ENCODE measurements at places on chromosomes 16 and 17. TPM values are rescaled to one million over a fixed set of nuclear protein-coding genes. Genes with fewer than 3 reads are reported as not detected.

Gene CSH2
- total RNA-seq, result not detected

Gene PIK3R5
- not detected for total RNA-seq

Gene OR4D1
- total RNA-seq, result not detected

Gene KRTAP16-1
- total RNA-seq, result not detected

Gene FOXO3B
- 6.0 TPM for total RNA-seq

Gene KRT14
- not detected for total RNA-seq

- no peak for DNase-seq
Observed at GRCh38 chr17:11625878-11626277, 27.6 kb downstream of the DNAH9 start.

DNA sequence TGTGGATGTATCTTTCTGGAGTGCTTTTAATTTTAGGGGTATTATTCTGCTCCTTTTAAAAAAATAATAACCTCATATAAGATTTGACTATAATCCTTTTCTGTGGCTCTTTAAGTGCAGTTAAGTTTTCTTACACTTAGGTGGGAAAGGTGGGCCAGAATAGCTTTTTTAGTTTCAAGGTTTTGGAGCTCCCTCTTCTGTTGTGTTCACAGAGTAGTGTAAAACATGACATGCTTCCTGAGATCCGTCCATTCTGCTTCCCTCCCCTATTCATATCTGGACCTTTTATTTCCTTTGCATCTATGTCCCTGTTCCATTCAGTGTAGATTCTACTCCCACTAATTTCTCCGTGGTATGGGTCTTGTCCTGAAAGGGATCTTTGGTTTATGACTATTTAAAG lies 12.8 kb downstream of the LRRC36 start:
- DNase-seq, result peak; percentile 15

DNA sequence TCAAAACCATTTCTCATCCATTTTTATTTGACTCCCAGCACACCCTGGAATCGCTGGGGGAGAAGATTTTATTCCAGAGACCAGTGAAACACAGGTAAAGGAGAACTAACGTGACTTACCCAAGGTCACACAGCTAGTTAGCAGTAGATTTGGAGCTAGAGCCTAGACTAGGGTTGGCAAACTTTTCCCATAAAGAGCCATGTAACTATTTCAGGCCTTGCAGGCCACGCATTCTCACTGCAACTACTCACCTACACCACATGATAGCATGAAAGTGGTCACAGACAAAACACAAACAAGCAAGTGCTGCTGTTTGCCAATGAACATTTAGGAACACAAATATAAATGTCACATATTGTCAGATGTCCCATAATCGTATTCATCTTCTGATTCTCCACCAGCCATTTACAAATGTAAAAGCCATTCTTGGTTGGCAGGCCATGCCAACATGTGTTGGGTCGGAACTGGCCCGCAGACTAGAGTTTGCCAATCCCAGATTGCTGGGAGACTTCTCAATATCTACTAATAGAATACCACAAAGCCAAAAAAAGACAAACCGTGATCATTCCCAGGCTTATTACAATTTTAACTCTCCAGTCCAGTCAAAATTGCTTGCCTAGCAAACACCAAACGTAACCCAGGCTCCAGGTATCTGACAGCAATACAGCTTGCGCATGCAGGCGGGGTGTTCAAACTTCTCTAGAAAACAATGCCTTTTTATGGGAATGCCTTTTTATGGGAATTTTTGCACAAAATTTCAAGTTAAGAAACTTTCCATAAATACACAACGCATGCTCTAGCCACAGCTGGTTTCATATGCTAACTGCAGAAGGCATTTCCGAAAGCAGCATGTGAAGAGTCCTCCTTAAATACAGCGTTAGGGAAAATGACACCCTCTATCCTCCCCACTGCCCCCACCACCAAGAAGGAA lies 20.9 kb downstream of the ZFHX3 start:
- DNase-seq, result peak; percentile 78

DNA sequence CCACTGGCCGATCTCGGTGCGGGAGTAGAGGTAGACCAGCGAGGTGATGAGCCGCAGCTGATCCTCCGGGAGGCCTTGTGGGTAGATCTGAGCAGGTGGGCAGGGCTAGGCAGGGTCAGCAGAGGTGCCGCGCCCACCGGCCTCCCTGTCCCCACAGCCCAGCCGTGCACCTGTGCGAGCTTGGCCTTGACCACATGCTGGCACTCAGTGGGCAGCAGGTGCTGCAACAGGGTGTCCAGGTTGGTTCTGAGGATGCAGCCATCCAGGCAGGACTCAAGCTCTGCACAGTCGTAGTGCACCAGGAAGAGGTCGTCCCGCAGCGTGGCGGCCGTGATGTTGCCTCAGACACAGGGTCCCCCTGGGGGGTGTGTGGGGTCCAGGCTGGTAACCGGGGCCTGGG lies 12.4 kb downstream of the MSLN start:
- no peak for DNase-seq

DNA sequence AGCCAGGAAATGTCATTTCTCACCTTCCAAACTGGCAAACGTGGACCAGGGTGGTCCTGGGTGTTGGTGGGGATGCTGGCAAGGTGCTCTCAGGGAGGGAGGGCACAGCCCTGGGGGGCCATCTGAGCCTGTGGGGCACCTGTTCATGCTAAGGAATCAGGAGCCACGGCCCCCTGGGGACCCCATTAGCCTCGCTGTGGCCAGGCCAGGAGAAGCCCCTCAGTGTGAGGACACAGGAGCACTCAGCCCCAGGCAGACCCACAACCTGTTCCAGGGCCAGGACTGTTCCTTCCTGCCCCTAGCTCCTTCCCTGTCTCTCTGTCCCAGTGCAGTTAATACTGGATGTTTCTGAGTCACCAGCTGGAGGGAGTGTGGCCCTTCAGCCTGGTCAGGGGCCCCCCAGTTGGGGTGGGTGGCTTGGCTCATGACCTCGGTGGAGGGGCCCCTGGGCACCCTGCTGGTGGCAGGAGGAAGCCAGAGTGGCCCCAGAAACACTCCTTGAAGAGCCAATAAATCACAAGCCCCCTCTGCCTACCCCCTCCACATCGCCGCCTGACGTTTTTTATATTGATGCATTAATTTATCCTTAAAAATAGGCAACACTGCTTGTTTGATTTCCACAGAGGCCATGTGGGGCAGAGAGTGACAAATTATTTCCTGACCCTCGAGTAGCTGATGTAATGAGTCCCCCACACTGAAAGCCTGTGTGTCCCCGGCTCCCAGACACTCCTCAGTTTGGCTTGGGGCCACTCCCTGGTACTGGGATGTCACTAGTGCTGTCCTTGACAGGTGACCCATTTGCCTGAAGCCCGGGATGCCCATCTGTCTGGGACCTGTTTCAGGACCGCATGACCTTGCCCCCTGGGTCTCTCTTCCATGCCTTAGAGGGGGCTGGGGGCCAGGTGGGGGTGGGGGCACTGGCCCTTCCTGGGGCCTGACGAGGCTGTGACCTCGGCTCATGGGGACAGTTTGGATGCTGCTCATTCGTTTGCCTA lies 22.3 kb downstream of the ACTG1 start:
- no peak for DNase-seq

DNA sequence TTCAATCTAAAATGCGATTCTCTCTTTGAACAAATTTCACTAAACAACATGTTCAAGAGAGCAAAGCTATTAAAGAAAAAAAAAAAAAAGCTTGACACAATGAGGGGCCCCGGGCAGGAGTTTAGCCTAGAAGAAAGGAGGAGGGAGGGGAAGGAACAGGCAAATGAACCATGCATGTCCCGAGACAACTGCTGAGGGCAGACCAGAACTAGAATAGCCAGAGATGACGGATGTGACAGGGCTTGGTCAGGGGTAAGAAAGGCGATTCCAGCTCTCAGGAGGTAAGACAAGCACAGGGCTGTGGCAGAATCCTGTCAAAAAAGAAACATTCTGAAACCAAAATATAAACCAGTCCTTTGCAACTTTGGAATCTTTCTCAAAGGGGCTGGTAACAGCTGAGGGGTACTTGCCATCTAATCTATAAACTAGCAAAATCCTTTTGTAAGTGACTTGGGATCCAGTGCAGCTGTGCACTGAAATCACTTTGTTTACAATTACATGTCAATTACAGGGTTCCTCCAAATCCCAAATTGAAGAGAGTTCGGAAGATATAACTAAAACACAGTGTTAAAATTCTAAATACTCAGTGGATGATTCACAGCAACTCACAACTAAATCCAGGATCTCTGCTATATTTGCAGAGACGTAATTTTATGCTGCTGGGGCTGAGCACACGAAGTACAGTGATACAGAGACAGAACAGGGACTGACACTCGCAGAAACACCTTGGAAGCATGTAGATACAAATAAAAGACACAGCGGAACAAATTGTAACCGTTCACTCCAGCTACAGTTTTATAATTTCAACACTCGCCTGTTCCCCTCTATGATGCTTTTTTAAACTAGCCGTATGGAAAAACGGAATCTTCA lies 567.4 kb upstream of the ZFHX3 start:
- peak; percentile 4 for DNase-seq

- peak; percentile 76 for DNase-seq
Observed at GRCh38 chr17:78557598-78558039, 19.6 kb downstream of the DNAH17 start.

DNA sequence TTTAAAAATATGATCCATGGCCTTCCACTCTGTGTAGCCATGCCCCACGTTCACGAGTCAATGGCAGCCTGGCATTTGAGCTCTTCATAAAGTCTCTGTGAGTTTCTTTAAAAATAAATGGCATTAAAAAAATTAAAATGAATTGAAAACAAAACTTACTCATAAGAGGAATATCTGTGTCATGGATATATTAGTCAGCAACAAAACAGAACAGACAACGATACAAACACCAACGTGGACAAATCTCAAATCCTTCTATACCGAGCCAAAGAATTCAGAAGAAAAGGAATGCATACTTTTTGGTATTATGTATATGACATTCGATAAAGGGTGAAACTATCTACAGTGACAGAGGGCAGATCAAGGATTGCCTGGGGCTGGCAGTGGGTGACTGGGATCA lies 8.2 kb upstream of the CMIP start:
- no peak for DNase-seq

GRCh38 chr17:29407856-29408255 lies 17.7 kb downstream of the TAOK1 start:
- no peak for DNase-seq

Data from myocyte (in vitro differentiated cells).